ENCODE measurements at places on chromosomes 11 and 22.

- no peak for DNase-seq
These were observed 617.4 kb downstream of the SOX6 start for GRCh38 chr11:15738931-15739330.

DNA sequence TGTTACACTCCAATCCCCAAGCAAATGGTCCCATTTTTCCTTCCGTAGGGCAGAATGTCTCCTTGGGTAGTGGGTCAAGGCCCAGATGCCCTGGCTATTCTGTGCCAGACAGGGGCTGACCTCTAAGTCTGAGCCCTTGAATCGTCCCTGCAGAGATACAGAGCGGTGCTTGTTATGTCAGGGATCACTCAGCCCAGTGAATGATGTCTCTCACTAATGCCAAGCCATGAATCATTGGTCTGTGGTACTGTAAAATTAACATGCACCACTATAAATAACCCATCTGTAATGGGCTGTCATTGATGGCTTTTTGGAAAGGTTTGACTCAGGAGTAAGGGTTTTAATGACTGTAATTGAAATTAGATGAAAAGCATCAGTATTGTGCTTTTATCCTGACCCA is 35.3 kb upstream of the KIRREL3 start:
- DNase-seq: no peak

GRCh38 chr11:65468874-65469333 is 29.9 kb upstream of the MALAT1 start:
- DNase-seq: peak; percentile 54

DNA sequence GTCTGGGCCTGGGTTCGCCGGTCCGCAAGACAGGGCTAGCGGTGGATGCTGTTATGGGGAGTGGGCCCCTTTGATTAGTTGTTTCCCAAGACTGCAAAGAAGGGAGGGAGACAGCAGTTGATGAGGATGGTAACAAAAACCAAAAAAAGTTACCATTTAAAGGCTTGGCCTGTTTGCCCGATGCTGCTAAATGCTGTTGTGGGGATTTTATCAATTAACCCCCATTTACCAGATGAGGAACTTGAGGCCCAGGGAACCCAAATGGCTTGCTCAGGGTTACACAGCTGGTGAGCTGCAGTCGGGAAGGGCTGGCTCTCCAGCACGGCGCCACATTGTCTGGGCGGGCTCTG is 3.4 kb downstream of the TRPT1 start:
- no peak for DNase-seq

DNA sequence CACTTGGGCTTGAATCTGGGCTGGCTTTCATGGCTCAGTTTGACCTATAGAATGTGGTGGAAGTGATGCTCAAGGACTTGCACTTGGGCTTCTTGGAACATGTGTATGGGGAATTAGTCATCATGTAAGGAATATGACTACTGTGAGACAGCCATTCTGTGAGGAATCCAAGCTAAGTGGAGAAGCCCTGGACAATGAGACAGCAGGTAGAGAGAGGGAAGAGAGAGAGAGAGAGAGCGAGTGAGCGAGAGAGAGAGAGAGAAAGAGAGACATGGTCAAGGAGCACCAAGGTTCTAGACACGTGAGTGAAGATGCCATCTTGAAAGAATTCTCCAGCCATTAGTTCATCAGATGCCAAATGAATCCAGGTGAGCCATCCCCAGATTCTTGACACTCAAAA is 261.6 kb upstream of the SORL1-AS1 start:
- DNase-seq: no peak

DNA sequence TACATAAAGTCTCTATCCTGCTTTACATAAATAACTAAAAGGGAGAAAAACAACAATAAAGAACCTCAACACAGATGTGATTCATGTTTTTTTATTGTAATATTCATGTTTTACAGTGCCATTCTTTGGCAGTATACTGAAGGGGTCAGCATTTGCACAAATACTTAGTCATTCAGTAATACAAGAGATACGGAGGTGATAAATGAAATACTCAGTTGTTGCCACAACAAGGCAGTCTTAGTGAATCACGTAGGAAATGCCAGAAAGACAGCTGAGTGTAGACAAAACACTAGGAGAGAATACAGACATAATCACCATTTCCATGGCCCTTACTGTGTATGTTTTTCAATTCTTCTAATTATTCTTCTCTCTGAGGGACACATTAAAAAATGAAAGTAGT is 910.4 kb downstream of the METTL15 start:
- no peak for DNase-seq

DNA sequence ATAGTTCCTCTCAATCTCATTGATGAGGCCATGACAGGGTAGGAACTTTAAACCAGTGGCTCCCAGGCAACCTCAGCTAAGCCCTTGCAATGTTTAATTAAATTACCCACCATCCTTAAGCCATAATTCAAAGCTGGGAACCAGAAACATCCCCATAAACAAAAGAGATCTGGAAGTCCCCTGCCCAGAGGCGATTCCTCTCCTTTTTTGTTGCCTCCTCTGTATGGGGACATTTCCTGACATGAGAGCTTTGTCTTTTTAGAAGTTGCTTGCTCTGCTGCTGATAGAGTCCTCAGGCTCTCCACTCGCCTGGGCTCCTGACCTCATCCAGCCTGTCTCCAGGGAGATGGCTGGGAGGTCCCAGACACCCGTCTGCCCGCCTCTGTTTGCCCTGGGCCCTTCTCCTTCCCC is 3.2 kb downstream of the DTX4 start:
- no peak for DNase-seq

GRCh38 chr11:126146454-126147192 is 64.8 kb downstream of the RPUSD4 start:
- DNase-seq: no peak

GRCh38 chr11:93737904-93738612 is 3.2 kb downstream of the TAF1D start:
- no peak for DNase-seq

DNA sequence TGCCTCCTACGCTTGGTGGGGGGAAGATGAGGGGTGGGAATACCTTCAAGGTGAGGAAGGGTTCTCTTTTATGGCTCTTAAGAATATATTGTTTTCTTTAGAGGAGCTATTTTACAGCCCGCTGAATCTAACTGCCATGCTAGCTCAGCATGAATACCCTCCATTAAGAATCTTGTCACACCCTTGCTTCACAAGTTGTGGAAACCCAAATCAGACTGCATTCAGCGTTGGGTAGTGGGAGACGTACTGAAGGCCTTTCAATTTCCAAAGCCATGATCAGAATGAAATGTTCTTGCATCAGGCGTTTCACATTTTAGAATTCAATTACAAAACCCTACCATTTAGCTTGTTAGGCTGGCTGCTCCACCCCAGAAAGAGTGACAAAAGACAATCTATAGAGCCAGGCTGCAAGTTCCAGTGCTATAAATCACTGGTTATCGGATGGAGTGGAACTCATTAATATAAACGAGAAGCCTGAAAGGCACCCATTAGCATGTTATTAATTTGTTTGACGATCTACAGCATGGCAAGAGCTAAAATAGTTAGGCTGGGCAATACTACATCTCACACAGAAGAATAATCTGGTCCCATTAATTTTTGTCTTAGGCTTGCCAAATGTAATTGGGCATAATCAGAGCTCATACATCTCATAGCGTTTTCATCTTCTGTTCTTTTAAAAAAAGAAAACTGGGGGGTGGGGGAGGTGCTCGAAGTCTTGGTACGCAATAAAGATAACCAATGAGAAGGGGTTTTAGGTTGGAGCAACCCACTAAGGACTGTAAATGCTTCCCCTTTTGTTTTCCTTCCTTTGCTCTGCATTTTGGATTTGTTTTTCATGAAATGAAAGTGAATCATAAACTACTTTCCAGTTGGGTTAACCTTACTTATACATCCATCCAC is 57.5 kb downstream of the ABTB2 start:
- no peak for DNase-seq

DNA sequence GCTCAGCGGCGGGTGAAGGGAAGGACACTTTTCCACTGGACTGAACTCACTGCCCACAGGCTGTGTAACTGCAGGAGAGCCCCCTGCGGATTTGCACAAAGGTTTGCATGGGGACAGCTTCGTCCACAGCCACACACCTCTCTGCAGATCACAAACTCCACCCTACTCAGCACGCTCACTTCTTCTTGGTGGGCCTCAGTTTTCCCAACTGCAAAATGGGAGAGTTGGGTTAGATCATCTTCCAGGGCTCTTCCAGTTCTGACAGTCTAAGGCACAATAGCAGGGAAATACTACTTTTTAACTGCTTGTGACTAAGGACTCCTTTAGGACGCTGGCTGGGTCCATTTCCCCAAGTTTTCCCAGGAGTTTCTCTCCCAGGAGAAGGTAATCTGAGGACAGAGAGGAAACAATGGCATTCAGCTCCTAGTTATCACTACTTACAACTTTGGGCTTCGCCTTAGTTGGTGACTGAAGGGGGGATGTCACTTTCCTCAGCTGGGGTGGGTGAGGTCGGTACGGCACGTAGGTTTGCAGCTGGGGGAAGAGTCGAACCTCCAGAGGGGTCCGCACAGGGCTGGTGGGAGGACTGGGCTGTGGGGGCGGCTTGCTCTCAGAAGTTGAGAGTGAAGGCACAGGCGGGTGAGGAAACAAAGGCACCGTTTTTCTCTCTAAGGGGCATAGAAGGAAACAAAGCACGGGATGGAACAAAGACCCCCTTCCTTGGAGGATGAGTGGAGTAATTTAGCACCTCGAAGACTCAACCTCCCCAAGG is 55.8 kb downstream of the C11orf58 start:
- no peak for DNase-seq
